ENCODE measurements at places on chromosomes 2 and 18.

DNA sequence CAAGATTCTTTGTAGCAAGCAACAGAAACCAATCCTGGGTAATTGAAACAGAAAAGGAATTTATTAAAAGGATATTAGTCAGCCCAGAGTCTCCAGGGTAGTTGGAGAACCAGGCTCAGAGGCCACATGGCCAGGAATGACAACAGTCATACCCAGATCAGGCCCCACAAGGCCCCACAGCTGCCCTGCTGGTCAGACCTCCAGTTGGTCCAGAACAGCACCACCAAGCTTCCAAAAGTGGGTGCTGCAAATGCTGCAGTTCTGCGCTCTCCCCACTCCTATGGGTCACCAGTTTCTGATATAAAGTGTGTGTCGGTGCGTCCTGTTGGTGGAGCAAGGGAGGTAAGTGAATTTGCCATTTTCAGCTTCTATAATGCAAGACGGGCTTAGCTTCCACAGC lies 29.9 kb downstream of the KLHL29 start:
- no peak for DNase-seq

- peak; percentile 42 for DNase-seq
These were observed at the start of gene WIPF1 for GRCh38 chr2:174597345-174598047. WIPF1 (minus strand) TSS chr2:174597804; CDS start chr2:174585573, 12,231 bp downstream.

DNA sequence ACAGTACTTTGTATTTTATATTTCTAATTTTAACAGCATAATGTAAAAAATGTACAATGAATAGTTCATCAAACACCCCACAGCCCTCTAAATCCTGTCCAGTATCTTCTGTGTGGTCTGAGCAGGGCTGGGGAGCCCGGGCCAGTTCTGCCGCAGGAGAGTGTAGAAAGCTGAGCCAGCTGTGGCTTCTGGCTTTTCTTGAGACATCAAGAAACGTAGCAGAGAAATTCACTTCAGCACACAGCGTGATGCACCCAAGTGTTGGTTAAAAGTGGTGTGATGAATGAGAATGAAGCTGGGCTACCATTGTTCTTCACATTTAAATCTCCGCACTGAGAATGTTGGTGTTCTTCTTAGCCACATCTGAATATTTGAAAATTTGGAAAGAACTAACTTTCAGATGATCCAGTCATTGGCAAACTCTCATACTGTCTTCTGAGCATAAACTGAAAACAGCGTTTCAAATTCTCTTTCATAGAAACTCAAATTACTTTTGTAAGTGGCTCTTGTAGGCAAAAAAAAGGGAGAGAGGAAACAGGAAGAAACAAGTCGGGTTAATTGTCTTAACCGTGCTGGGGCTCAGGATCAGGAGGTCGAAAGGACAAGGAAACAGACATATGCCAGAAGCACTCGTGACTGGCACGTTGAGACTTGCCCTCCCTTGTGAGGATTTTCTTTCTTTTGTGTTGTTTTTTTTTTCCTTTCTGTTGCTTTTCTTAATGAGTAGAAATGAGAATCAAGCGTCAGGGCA lies 23.4 kb upstream of the TMEM87B start:
- peak; percentile 71 for DNase-seq

DNA sequence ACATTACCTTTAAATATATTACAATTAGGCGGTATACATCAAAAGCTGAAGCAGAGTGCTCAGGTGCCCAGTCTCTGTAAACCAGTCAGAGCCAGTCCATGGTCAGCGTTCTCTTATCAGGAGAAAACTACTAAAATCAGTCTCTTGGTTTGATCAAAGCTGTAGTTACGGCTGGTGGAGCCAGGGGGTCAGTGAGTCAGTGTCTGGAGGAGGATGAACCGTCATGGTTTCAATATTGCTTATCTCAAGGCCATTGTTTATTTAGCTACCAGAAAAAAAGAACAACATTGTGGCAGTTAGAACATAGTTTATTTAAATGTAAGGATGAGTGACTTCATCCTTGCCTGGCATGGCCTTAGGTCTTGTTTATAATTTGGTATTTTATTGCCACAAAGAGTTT lies 71.3 kb upstream of the NYAP2 start:
- DNase-seq, result no peak

GRCh38 chr18:8847066-8847755 lies 141.9 kb downstream of the MTCL1 start:
- no peak for DNase-seq

DNA sequence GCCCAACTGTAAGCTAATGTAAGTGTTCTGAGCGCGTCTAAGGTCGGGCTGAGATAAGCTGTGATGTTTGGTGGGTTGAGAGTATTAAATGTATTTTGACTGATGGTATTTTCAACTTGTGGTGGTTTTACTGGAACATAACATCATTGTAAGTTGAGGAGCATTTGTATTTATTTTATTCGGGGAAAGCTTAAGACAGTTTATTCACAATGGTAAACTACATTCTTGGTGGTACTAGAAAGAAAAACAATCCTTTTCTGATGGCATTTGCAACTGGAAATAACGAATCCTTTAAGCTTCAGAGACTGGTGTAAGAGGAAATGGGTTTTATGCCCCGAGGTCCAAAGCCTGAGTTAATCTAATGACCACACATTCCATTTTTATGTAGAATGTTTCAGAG lies 283.3 kb upstream of the NETO1 start:
- DNase-seq, result no peak

- DNase-seq, result no peak
These were observed 1.8 kb downstream of the ACVR1 start for GRCh38 chr2:157874348-157874747.

DNA sequence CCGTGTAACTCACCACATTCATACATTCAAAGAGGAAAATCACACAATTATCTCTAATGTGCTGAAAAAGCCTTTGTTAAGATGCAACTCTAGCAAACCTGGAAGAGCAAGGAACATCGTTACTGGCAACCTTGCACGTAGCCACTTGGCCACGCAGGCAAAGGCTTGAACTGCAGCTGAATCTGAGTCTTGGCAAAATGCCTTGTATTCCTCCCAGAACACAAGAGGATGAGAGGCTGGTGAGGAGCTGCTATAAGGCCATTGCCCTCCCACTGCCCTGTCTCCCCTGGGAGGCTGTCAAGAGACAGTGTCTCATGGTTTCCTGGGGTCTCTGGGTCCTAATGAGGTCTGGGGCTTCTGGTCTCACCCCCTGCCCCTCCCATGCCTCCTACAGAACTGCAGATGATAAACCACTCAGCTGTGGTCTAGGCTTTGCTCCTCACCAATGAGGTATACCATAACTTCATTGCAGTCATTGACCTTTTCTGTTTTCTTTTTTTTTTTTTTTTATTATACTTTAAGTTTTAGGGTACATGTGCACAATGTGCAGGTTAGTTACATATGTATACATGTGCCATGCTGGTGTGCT lies 141.4 kb downstream of the SPP2 start:
- peak; percentile 72 for DNase-seq

DNA sequence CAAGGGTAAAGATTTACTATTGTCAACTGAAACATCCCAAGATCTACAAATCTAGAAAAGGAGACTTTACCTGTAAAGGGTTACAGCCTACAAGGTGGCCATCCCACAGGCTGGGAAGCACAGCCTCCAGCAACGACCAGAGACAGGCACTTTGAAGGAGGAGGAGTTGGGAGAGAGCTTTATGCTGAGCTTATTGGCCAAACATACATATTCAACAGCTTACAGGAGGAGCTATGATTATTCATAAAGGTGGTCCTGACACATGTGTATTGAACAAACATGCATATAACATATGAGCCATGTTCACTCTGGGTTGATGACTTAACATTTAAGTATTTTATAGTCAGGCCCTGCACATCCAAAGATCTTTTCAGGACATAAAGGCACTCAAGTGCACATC lies 11.1 kb upstream of the ABCA12 start:
- DNase-seq, result no peak

DNA sequence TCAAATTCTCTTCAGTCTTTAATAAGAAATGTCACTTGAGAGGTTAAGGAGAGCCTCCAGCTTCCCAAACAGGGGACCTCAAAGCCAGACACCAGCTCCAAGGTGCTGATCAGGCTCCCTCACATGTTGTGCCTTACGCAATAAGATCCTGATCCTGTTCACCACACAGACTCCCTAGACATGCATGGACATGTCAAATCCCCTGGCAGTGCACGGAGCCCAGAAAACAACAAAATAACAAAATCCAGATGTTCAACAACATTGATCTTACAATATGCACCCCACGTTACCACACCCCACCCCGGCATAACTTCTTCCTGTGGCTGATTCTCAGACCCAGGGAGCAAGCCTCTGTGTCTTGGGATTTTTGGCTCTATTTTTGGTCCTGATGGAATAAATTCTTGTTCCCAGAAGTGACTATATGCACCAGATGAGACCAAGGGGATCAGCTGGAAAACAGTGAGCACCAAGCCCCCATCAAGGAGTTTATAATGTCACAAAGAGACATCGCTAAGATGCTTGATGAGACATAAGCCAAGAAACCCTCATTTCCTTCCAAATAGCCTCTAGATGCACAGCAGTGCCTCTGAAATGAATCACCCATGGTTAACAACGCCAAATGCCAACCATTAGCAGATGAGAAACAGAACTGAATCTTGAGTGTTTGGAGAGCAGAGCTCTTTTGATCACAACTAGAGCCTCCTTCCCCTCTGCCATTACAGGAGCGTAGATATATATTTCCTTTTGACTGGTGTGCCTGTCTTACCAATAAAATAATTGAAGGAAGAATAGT lies 198.2 kb downstream of the PRKCE start:
- DNase-seq, result peak; percentile 77

- DNase-seq, result peak; percentile 50
These were observed 69.1 kb downstream of the UXS1 start for GRCh38 chr2:106124905-106125549.

DNA sequence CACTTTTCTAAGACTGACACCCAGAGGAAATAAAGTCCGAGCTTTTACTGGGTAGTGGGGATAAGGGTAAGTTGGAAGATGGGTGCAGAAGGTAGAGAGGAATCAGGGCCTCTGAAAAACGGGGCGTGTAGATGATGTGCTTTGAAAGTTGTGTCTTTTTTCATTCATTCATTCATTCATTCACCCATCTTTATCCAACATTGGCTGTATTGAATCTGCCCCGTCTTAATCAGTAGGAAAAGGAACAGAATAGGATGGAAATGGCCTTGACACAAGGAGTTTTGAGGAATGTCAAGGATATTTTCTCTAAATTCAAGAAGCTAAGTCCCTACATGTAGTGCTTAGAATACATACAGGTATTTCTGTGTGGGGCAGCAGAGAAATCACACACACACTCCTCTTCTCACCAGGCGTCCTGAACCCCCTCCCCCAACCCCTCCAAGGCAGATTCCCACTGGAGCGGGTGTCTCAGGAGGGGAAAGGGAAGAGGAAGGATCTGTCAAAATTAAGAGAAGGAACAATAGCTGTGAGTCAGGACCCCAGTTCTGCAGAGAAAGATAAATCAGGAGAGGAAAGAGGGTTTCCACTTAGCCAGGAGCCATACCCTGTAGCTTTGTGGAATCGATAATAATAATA lies 13.9 kb downstream of the DYSF start:
- DNase-seq, result no peak

DNA sequence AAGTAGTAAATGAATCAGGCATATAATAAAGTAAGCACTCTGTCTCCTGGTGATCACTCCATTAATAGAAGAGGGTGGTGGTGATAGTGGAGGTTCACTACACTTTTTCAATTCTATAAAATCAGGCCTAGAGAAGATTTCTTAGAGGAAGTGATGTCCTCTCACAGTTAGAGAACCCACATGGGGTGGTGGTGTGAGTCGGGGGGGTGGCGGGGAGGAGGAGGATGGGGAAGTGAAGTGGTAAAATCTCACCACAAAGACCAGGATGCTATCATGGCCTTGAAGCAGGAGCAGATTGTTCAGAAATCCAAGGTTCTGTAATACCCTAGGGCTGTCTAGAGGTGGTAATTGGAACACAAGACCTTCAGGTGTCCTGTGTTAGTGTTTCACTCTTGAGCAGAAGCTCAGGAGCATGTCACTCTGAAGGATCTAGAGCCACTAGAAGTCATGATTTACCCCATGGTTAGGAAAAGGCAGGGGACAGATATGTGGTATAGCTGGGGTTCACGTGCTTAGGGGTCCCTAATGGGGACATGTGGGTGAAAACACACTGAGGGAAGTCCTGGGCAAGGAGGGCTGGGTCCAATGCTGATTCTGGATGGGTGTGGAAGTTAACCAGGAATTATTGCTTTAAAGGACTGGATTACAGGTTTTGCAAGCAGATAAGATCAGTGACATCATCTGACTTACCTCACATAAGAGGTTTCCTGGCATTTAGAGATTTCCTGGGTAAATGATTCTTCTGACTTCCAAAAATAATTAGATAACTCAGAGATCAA lies 31.0 kb downstream of the RNF125 start:
- peak; percentile 66 for DNase-seq

GRCh38 chr2:218033590-218034496 lies 31.0 kb upstream of the TNS1 start:
- DNase-seq, result no peak

DNA sequence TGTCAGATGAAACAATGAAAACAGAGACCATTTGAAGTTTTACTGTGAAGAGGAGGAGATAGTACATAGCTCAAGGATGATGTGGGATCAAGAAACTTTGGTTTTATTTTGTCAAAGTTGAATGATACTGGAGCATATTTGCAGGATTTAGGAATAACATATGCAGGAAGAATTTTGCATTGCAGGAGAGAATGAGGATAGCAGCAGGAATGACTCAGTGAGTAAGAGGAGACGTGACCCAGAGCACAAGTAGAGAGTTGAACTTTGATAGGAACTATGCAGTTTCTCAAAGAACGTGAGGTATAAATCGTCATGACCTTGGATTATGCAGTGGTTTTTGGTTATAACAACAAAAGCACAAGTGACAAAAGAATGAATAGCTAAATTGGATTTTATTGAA lies 47.7 kb downstream of the MAPRE2 start:
- DNase-seq, result no peak

DNA sequence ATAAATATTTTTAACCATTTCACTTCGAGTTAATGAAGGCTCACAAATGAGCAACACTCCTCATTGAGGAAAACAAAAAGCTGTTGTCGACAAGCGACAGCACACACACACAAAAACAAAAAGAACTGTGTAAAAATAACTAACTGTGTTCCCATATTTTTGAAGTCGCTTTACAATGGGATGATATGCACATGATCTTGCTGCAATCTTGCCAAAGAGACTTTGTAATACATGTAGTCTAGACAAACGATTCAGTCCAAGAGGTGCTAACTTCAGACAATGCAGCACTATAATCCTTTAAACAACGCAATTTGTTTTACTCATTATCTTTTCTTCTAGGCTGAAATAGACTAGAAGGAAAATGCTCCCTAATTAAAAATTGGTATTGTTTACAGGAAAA lies 7.2 kb upstream of the USP34 start:
- no peak for DNase-seq

GRCh38 chr18:37565101-37565976 lies at the start of gene CELF4:
CELF4 (minus strand) TSS chr18:37565798.
- DNase-seq, result peak; percentile 15

- no peak for DNase-seq
These were observed 25.5 kb upstream of the DYNC2LI1 start for GRCh38 chr2:43748333-43748732.

GRCh38 chr2:232126301-232127099 lies 165.0 kb downstream of the DIS3L2 start:
- DNase-seq, result no peak
